Astrocyte (in vitro differentiated cells and primary cell): ENCODE measurements at places on chromosomes 3 and 15. TPM values are rescaled to one million over a fixed set of nuclear protein-coding genes. Genes with fewer than 3 reads are reported as not detected.

- peak; percentile 75 for DNase-seq
These were observed 586 bp downstream of the TM4SF1 start for GRCh38 chr3:149376718-149377407.

DNA sequence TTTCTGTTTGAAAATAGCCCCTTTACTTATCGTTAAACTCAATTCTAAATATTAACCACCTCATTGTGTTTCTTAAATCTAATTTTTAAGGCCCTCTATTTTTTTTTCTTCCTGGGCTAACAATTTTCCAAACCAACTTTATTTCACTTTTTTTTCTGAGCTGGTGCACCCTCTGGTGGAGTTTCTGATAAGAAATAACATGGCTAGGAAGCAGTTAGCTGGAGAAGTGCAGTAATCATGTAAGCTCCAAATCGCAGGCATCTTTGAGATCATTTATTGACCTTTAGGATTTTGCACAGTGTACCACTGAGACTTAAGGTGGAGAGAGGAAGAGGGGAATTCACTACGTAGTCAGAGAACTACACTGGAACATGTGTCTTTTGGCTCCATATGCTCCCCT is 6.4 kb downstream of the TMEM207 start:
- DNase-seq = no peak

DNA sequence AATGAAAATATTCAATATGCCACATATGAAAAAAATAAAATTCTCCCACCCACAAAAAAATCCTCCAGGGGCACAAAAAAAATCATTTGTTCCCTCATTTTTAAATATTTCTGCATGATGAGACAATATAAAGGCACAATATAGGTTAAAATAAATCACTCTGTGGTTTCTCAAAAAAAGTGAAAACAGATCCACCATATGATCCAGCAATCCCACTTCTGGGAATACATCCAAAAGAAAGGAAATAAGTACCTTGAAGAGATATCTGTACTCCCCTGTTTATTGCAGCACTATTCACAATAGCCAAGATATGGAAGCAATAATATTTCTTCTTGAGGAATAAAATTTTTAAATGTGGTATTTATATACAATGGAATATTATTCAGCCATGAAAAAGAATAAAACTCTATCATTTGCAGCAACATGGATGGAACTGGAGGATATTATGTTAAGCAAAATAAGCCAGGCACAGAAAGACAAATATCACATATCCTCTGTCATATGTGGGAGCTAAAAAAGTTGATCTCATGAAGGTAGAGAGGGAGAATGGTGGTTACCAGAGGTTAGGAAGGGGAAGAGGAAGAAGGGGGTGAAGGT is 1.5 kb downstream of the ATP8B4 start:
- DNase-seq = no peak

DNA sequence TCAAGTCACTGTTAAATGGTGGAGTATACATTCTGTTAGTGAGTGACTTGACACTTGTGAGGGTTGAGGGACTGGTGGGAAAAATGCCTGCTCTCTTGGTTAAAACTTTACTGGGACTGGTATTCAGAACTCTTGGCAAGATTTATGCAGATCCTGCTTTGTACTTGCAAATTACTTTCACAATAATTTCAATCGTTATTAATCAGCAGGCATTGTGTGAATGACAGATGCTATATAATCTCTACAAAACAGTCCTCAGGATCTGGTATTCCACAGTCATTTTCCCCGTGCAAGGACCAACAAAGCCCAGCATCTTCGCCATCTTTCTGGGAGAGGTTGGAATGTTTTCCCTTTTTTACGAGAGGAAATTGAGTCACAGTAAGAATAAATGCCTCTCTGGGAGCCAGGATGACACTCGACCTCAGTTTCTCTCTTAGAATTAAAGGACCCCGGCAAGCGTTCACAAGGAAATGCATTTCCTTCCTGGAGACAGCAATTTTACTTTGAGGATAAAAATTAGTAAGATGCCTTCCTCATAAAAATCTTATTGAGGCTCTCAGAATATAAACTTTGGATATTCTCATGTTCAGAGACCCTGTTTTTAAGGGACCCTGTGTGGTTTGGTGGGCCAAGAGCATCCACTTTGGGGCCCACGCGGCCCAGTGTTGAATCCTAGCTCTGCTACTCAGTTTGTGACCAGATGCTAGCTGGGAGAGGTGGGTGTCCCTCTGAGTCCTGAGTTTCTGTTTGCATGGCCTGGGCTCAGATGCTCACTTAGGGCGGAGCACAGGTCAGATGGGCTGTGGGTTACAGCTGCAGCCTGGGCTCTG is 45.3 kb upstream of the PLCL2 start:
- no peak for DNase-seq

PLSCR5 gene
- not detected in 2 replicates for total RNA-seq
